Tongue (tissue), 3 donors: ENCODE measurements at places on chromosomes 11 and 22. TPM values are rescaled to one million over a fixed set of nuclear protein-coding genes. Genes with fewer than 3 reads are reported as not detected.

- no peak for DNase-seq
These were observed 143.7 kb upstream of the SORL1-AS1 start for GRCh38 chr11:121596195-121597155.

GRCh38 chr11:358129-358800 lies 11.0 kb upstream of the B4GALNT4 start:
- no peak for DNase-seq

GRCh38 chr22:25402501-25403283 lies 161.8 kb upstream of the GRK3 start:
- DNase-seq = peak; percentile 75

DNA sequence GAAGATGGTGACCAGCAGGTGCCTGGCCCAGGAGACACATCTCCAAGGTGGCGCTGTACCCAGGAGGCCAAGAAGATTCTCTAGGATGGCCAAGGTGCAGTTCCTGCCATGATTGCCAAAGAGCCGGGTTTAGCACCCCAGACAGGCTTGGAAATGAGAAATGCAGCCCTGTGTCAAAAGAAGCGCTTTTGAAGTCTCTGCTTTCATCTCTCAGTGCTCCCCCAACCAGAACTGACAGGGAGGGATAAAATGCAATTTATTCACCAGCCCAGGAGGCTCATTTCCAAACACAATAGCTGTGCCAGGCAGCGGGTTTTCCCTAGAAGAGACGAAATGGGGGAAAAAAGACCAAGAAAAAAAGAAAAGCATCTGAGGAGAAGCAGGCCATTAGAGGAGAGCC lies 195.9 kb upstream of the NCAM1 start:
- no peak for DNase-seq

The PIK3C2A gene
- 60.8 TPM for total RNA-seq
